ENCODE measurements at places on chromosomes 5 and 9.
A peak's percentile ranks its signal among the peaks of the same experiment; 100 is the strongest.

GRCh38 chr9:128007566-128008138 is 26.9 kb upstream of the EEIG1 start:
- DNase-seq: peak; percentile 43

DNA sequence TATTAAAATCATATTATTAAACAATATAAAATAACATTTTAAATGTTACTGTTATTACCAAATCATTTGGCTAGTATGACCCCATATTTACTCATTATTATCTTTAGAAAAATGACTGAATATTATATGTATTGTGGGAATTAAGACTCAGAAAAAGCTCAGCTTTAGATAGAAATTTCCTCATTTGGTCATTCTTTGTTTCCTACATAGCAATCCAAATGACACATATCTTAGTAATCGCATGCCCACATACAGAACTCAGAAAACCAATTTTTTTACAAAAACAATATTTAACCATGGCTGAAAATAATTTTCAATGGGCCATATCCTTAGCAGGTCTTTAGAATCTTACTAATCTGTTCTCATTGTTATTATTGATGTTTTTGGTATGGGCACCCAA is 53.8 kb upstream of the TSLP start:
- DNase-seq: no peak

GRCh38 chr5:36928947-36929346 is 52.4 kb downstream of the NIPBL start:
- peak; percentile 33 for DNase-seq

- no peak for DNase-seq
Observed at GRCh38 chr9:28206280-28206679, 633.0 kb upstream of the C9orf72 start.

- DNase-seq: peak; percentile 21
Observed at GRCh38 chr5:171484460-171484899, 65.0 kb downstream of the FGF18 start.

- DNase-seq: no peak
Observed at GRCh38 chr5:76084496-76085242, 1.5 kb downstream of the SV2C start.

GRCh38 chr5:112681481-112681908 is 56.2 kb upstream of the APC start:
- DNase-seq: no peak

- DNase-seq: peak; percentile 73
Observed at GRCh38 chr5:179288101-179288808, 57.0 kb downstream of the ADAMTS2 start.

DNA sequence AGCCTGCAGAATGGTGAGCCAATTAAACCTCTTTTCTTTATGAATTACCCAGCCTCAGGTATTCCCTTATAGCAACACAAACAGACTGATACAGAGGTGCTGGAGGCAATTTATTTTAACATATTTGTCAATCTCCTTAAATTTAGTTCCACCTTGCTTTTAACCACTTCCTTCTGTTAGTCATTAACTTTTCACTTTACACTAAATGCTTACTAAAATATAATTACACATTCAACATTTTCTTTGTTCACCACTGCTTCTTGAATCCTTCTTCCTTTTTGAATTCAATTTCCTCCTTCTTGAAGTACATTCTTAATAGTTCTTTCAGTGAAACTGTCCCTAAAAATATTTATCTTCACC is 39.4 kb downstream of the LYRM7 start:
- DNase-seq: no peak

GRCh38 chr5:98605426-98605825 is 168.0 kb upstream of the RGMB start:
- DNase-seq: no peak

- DNase-seq: no peak
Observed at GRCh38 chr5:123382252-123382651, 41.0 kb downstream of the CEP120 start.

DNA sequence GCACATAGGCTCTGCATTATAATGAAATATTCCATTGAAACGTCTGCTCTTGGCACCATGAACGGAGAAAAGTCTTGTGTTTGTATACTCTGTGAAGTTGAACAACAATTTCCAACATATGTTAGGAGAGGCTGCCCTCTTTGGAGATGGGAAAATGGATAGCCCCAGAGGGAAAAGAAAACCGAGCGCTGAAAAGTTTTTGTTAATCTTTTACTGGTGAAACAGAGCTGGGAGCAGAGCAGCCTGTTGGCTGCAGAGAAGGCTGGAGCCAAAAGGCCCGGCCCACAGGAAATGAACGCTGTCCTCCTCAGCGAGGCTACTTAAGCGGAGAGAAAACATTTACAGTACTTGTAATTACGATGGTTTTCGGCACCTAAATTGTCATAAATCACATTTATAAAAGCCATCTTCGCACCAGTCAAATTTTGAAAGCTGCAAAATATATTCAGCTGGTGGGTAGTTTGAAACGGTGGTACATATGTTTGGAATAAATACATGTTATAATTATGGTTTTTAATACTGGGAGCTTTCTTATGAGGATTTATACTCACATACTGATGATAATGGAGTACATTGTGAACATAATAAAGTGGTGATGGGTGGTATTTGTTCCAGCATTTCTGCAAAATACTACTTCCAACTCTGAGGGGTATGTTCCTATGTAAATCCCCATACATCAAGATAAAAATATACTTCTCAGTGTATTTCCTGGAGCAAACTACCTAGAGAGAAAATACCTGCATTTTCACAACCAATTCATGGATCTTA is 129.6 kb upstream of the CNTLN start:
- peak; percentile 77 for DNase-seq

DNA sequence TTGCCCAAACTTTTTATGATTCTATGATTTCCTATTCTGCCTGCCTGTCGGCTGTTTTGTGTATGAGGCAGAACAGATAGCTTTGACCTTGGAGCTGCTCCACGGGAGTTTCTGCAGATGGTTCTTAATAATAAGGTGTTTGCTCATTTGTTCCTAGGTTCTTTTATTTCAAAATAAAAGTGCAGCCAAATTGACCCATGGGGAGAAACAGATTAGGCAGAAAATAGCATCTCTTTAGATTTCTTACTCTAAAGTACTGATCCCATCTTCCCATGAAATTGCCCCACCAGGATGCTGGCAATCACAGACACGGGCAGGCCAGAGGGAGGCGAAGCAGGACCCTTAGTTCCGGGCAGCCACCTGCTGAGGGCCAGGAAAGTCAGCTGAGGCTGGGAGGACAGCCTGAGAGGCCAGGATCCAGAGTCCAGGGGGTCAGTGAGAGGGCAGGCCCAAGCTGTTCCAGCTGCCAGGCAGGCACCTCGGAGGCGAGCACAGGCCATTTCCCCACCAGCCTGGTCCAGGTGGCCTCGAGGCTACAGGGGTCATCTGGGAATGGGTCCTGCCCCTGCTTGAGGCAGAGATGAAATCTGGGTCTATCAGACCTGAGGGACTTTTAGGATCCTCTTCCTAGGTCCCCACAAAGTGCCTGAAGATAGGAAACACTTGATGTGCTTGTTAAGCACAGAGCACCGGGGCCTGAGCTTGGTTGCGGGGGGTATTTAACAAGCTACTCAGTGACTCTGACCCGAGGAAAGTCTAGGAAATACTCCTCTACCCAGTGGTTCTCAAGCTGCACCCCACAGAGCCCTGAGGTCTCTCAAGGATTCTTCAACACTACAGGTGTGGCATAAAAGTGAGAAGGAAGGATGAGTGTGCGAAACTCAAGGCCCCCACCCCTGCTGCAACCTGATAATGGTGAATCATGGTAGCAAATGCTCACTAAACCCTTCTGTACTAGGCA is 145.4 kb downstream of the CMYA5 start:
- DNase-seq: no peak

DNA sequence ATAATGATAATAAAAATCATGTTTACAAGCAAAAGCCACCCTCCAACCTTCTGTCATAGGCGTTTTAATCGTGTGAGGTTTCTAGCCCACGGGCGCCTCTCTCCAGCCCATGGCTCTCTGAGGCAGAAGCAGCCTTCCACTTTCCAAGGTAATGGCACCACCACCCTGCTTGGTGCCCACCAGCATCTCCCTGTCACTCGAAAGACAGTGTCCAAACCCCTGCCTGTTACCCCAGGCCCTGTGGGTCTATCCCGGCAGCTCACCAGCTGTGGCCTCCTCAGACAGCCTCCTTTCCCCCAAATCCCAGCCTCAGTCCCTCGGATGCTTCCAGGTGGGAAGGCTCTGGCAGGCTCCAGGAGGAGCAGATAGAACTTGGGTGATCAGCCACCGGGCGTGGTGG is 123.8 kb upstream of the LPCAT1 start:
- DNase-seq: no peak

GRCh38 chr5:132418881-132419280 is 49.4 kb downstream of the SLC22A5 start:
- peak; percentile 75 for DNase-seq

- no peak for DNase-seq
Observed at GRCh38 chr9:38359297-38359653, 33.2 kb upstream of the ALDH1B1 start.

DNA sequence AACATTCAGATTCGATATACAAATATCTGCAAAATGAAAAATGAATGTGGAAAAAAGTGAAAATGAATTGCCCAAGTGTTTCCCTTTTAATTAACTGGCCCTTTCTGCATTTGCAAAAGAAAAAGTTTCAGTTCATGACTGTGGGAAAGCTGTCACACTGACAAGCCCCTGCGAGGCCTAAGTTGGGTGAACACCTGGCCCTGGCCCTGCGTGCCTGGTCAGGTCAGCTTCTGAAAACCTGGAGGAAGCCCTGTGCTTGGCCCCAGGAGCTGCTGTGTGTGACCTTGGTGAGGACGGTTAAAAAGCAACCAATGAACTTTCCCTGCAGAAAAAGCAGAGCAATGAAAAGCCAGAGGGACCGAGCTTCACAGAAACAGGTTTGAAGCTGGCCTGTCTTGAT is 41.0 kb upstream of the SHC3 start:
- DNase-seq: no peak

Data from myocyte (in vitro differentiated cells).